ENCODE measurements at places on chromosomes 6 and 20.

DNA sequence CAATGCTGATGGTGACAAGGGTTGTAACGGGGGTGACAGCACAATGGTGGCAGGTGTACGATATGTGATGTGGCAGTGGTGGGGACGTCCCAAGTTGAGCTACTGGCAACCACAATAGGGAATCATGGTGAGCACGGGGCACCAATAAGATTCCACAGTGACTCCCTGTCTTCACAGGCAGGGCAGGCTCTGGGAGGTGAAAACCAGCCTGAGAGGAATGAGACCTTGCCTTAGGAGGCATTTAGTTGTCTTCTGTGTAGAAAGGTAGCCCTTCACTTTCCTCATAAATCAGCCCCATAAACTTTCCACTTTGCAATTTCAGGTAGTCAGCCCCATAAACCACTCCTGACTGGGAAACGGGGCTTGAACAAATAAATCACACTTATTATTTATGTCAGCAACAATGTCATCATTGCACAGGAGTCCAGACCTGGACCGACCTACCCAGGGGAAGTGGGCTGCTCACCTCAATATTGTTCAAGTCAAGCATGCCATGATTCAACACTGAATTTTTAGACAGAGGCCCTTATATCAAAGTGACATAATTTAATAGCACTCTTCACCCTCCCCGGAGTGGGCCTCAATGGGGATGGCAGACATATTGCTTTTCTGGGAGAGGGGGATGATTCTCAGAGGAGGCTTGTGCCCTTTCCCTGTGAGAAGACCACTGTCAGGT, 150.8 kb downstream of the CDC5L start:
- no peak for DNase-seq

DNA sequence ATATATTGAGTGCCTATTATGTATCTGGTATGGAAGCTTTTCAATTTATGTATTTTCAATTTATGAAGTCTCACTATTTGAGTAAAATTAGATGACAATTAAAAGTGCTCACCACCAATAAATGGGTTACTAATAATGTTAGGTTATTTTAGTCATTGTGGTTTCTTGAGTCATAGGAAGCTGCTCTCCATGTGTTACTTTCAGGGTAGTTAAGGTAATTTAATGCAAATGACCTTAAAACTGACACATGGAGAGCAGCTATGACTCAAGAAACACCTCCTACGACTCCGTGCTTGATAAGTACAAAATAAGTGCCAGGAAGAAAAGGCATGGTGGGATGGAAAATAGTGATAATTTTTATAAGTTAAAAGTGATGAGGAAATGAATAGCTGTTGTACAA, 16.5 kb upstream of the TINAG start:
- DNase-seq, result no peak

- no peak for DNase-seq
These were observed 156.2 kb downstream of the SOX4 start for GRCh38 chr6:21749754-21750153.

DNA sequence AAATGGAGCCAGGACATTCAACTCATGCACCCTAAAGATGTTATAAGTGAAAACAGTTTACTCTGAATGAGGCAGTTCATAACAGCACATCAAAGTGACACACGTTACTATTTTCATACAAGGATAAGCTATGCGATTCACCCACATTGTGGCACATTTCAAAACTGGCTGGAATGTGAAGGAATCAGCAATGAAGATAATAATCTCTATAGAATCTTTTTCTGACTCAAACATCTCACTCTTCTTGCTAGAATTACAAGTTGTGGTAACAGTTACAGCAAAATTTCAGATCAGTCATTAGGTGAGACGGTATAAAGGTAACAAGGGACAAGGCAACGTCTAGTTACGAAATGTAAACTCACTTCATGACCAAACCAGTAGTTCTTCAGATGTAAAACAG, 17.5 kb downstream of the TMEM244 start:
- DNase-seq, result no peak

- DNase-seq, result no peak
These were observed 224.9 kb upstream of the SYNCRIP start for GRCh38 chr6:85867595-85867994.

DNA sequence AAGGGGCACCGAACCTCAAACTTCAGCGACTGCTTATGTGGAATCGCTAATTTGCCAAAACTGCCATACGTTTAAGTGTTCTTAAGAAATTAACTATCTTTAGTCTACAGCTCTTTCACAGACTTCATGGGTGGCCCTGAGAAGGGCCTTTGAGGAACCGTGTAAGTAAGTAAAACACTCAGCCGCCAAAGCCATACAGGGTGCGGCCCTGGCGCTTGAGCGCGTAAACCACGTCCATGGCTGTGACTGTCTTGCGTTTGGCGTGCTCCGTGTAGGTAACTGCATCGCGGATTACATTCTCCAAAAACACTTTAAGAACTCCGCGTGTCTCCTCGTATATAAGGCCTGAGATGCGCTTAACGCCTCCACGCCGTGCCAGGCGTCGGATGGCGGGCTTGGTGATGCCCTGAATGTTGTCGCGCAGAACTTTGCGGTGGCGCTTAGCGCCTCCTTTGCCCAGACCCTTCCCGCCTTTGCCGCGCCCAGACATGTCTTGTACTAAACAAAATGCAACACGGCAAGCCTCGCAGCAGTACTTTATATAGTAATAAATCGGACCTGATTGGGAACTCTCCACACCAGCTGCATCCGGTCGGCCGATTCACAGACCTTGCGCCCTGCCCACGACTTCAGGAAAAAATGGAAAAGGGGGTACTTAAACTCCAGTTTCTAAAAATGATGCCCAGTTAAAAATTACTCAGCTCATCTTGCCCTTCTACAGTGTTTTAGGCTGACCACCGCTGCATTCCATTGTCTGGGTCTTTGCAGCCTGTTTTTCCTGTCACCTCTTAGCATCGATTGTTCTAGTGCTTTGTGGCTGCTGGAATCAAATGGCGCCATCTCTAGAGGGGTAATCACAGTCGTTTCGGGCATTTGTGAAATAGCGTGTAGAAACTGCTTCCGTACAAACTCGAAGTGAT, 38.9 kb downstream of the OR2B2 start:
- DNase-seq, result no peak

DNA sequence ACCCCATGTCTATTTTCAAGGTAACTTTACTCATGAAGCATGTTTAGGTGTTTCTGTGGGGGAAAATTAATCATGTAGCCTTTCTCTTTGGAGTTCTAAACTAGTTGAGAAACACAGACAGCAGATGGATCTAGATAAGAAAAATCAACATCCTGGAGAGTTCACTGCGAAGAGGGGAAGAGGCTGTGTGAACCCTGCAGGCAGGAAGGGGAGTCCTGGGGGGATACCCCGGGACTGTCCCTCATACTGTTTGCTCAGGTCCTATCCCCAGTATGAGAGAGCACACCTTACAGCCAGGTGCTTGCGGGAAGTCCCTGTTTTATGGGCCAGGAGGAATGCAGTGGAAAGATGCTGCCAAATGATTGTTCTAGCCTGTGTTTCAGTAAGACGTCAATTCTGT, 32.7 kb downstream of the CHMP4B start:
- DNase-seq, result no peak

DNA sequence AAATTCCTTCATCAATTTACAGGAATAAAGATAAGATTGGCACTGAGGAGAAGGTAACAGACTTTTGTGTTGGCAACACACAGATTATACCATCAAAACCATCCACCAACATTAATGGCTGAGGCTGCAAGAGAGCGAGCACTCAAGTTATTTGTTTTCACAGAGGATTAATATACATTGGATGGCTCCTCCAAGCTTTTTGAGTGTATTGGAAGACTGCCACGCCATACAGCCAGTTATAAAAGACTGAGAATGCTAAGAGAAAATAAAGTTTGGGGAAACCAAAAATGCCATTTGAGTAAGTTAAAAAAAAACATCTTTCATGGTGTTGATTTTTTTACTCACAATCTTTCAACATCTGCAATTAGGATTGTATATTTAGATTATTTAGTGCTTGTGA, 973.8 kb upstream of the SLC35B3 start:
- no peak for DNase-seq

DNA sequence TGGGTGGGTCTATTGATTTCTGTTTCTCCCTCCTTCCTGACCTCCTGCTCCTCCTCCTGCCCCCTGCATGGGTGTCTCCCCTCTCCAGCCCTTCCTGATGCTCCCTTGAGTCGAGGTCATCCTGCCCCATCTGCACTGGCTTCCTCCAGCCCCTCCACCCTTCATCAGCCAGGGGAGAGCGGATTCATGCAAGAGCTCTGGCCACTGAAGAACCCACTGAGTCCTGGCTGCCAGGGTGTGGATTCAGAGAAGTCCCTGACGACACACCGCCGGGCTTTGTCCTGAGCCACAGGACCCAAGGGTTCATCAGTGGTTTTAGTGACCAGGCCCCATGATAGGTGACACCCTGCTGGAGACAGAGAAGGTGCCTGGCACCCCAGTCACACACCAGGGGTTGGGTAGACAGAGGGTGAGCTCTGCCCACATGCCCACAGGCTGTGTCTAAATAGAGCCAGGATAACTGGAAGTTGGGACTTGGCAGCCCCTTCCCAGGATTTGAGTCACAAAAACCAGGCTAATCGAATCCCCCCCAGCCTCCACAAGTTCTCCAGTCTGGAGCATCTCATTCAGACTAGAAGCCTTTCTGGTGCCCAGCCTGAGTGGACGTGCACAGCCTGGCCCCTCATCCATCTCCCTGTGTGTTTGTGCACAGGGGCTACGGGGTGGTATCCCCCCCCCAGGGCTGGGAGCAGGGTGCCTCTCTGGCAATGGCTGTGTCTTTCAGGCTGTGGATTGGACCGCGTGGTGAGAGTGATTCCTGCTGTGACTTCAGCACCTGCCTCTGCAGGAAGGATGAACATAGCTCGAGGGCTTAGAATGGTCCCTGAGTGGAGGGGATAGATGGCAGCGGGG, 1.2 kb downstream of the GFRA4 start:
- DNase-seq, result no peak

DNA sequence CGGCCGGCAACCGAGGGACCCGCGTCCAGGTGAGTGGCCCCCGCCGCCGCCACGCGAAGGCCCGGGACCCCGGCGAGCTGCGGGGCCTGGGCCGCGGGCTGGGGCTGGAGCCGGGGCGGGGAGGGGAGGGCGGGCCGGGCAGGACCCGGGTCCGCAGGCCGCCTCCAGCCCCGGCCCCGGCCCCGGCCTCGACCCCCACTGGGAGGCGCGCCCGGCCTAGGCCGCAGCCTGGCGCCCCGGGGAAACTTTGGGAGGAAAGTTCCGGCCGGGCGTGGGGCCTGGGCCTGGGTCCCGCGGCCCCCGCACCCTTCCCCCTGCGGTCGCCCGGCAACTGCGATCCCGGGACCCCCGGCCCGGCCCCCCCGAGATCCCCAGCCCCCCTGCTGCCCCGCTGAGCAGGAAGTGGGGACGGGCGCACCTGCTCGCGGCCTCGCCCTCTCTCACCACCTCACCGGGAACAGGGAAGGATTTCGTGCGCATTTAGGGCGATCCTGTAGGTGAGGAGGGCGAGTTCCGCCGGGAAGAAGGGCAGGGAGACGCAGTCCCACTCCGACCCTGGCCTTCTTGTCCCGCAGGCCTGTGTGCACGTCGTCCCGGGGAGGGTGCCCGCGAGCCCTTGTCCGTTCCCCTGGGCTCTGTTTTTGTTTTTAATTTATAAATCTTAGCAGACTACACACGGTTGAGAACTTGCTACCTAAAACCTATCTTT, 402 bp downstream of the OSBPL2 start:
- no peak for DNase-seq

GRCh38 chr6:136723780-136724179, 68.5 kb downstream of the MAP3K5 start:
- peak; percentile 15 for DNase-seq

- DNase-seq, result no peak
These were observed 261.3 kb downstream of the CDH4 start for GRCh38 chr20:61513124-61514017.

GRCh38 chr20:35772563-35773058, 796 bp downstream of the PHF20 start:
- DNase-seq, result no peak

DNA sequence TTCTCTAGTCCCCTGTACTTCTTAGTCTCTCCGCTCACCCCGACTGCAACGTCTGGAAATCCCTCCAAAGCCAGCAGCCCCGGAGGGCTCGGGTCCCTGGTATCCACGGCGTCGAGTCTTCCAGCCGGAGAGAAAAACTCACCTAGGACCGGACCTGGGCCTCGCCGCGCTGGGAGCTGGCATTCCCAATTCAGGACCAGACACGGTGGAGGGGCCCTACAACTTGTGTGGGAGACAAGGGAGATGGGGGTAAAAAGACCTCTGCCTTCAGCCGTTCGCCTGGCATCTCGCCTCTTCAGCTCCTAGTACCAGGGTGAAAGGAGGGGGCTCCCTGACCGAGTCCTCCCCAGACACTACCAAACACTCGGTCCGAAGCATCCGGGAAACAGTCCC, 64.3 kb downstream of the GPX5 start:
- no peak for DNase-seq

GRCh38 chr6:11139051-11139960, 27.8 kb upstream of the ERVFRD-1 start:
- DNase-seq, result no peak

DNA sequence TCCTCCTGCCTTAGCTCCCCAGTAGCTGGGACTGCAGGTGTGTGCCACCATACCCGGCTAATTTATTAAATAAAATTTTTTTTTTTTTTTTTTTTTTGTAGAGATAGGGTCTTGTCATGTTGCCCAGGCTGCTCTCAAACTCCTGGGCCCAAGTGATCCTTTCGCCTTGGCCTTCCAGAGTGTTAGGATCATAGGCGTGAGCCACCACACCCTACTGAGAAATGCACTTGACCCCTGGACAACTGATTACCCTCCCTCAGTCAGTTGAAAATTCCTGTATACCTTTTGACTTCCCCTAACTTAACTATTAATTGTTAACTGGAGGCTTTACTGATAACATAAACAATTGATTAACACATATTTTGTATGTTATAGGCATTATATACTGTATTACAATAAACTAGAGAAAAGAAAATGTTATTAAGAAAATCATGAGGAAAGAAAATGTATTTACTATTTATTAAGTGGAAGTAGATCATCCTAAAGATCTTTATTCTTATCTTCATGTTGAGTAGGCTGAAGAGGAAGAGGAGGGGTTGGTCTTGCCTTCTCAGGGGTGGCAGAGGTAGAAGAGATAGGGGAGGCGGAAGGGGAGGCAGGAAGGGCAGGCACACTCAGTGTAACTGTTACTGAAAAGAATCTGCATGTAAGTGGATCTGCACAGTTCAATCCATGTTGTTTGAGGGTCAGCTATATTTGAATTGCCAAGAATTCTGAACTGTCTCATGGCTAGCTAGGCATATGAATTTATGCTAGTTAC, 104.3 kb downstream of the FARS2 start:
- no peak for DNase-seq

GRCh38 chr20:45052698-45053429, 48.1 kb downstream of the KCNS1 start:
- no peak for DNase-seq

DNA sequence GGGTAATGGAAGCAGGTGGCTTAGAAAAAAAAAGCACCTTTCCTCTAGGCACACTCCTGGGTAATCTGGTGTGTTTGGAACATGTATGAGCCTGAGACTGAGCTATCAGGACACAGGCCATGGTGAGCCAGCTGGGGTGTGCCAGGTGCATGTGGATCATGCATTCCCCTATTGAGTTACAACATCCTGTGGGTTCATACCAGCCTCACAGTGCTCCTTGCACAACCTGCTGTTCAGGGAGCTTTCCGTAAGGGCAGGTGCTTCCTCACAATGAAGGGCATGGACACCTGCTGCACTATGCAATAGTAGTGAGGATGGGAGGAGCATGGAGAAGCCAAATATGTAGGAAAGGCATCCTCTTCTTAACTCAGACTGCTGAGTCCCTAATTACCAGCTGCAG, 197.2 kb upstream of the SUPT3H start:
- DNase-seq, result no peak

GRCh38 chr6:150198532-150198931, 55.7 kb downstream of the PPP1R14C start:
- DNase-seq, result no peak

All from stimulated activated CD8-positive, alpha-beta memory T cell treated with anti-CD3 and anti-CD28 coated beads, Interleukin-7, amount 100 ng/mL, for 1 hour (primary cell).